ENCODE measurements at places on chromosomes 3 and 15. TPM values are rescaled to one million over a fixed set of nuclear protein-coding genes. Genes with fewer than 3 reads are reported as not detected.

- no peak for DNase-seq
Observed at GRCh38 chr15:28106294-28107110, 7.4 kb upstream of the OCA2 start.

DNA sequence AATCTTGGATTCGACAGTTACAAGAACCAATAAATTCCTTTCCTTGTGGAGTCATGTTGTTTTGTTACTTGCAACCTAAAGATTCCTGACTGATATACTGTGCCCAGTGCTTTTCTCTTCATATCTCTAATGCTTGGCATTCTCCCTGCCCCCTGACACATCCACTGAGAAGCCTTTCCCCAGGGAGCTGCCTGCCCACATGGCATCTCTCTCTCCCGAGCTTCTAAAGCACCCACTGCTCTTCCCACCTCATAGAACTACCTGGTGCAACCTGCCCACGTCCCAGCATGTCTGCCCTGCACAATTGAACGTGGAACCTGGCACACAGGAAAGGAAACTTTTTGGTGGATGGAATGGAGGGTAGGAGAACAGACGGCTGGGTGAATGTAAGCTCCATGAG lies 6.8 kb downstream of the CYP8B1 start:
- DNase-seq = no peak

DNA sequence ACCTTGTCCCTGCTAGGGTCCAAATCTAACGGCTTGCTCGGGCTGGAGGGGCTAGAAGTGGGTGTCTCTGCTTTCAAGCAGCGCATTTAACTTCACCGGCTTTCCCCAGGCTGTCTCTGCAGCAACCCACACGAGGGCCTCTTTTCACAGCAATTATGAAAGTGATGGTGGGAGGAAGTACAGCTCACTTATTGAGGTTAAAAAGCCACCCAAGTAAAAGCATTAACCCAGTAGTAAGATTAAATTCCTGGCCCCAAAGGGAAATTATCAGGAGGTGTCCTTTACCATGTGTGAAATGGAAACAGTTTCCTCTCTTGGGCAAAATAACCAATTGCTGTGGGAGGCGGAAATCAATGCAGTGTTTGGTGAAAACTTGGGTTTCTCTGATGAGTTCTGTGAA lies 41.1 kb downstream of the NGRN start:
- no peak for DNase-seq

DNA sequence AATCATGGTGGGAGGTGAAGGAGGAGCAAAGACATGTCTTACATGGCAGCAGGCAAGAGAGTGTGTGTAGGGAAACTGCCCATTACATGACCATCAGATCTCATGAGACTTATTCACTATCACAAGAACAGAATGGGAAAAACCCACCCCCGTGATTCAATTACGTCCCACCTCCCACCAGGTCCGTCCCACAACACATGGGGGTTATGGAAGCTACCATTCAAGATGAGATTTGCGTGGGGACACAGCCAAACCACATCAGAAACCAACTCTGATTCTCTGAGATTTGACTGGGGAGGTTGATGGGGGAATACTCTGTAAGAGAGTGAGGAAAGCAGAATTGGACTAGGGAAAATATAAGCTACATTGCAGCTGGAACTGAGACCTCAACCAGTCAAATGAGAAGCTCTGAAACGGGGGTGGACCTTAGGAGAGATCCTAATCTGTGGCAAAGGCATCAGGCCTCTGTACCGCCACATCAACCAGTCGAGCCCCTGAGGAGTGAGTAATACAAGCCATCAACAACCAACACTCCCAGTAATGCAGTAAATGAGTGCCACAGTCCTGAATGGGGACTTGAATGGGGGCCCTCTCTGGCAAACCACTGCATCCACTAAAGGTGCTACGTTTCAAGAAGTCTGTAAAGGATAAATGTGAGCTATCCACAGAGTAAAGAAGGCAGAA lies 207.9 kb upstream of the GADL1 start:
- no peak for DNase-seq

GRCh38 chr3:128416578-128417211 lies 50.0 kb downstream of the DNAJB8 start:
- no peak for DNase-seq

- DNase-seq = no peak
Observed at GRCh38 chr3:5019411-5020241, 40.4 kb downstream of the BHLHE40 start.

DNA sequence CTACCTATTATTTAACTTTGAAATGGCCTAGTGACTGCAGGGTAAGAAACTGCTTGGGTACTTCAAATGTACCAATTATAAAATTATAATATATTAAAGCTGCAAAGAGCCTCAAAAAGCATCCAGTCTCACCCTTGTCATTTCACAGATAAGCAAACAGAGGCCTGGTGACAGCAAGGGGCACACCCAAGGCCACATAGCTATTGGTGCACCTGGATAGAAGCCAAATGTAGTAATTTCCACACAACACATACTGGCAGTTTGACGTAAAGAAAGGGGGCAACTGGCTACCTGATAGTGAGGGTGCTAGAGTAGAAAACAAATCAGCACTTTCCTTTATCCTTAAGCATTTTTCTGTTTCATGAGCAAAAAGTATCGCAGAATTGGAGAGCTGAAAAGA lies 51.1 kb downstream of the IFT57 start:
- no peak for DNase-seq

DNA sequence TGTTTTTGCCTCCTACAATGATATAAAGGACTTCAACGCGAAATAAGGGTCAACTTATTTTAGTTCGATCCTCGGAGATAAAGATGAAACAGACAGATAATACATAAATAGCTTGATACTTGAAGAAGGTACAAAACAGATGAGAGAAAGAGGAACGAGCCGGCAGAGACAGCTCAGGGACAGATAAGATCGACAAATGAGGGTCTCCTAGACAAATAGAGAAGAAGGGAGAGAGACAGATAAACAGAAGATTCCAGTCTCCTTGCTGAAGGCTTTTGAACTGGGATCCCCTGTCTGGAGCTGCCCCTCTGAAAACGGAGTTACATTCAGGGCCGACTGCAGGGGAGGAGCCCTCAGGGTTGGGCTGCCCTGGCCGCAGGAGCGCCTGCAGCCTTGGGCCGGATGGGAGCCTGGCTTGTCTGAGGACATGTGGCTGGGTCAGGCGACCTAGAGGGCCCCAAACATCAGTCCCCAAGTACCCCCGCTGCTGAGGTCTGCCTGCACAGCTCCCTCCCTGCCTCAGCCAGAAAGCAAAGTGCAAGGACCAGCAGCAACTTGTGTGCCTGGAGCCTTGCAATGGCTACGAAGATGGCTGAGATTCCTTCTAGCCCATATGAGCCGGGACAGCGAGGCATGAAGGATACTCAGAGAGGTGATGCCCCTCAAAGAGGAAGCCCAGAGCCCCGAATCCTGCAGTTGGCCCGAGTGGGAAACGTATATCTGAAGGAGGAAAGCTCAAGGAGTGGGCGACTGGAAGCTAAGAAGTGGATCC lies 926 bp upstream of the SKOR1 start:
- no peak for DNase-seq

Gene TGM5
- polyA plus RNA-seq = not detected

Gene CMTM7
- polyA plus RNA-seq = 41.0 TPM

Gene SLC24A5
- 0.49 TPM for polyA plus RNA-seq

DNA sequence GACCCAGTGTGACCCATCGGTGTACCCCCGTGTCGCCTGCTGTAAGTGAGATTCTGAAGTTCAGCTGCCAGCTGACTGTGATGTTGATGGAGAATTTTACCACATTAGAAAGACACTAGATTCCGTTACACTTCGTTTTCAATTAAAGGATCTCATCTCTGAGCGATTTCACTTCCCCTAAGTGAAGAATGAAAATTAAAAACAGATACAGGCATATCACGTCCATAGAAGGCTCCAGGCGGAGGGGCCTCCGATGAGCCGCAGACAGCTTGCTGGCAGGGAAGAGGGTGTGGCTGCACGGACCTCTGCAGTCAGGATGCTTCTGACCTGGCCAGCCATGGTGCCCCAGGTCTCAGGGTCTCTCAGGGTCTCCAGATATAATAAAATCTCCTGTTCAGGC lies 6.6 kb upstream of the CPN2 start:
- DNase-seq = no peak

DNA sequence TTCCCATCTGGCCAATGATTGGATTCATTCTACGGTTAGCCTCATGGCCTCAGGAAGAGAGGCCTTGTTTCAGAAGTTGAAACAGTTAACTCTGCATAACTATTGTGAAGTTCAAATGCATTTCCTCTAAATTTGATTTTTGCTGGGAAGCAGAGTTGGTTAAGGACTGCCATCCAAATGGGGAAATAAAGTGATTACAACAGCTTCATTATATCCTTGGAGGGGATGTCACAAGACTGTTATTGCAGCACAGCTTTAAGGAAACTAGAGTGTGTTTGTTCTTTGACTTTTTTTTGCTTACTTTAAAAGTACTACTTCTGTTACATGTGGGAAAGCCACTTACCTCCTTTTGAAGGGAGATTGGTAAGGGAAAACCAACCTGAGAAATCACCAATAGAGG lies 164.8 kb downstream of the AKAP13 start:
- no peak for DNase-seq

Gene SPINT1
- 70.8 TPM for polyA plus RNA-seq

GRCh38 chr15:26096581-26096980 lies 233.5 kb upstream of the ATP10A start:
- DNase-seq = no peak

DNA sequence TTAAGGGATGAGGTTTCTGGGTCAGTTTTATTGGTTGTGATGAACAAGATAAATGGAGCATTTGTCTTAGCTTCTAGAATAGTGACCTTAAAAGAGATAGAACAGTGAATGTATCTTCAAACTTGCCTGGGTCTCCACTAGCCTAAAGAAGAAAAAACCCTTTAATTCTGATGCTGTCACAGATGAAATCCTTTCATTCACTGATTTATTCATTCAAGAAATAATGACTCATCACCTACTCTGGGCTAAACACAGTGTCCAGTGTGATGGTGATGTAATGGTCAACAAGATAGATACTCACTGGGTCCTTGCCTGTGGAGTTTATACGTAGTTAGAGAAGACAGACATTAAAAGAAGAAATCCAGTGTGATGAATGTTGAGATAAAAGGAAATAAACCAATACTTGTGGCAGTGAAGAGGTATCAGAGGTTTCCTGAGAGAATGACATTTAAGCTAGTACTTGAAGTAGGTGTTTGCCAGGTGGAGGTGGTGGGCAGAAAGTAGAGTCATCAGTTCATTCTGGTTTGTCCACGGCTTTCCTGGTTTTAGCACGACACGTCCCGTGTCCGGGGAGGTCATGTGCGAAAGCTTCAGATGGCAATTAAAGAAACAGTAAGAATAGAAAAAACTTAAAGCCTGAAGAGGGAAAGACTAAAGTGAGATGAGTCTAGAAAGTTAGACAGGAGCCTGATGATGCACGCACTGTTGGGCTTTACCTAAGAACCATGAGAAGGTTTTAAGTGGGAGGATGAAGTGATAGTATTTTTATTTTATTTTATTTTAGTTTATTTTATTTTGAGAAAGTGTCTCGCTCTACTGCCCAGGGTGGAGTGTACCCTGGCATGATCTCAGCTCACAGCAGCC lies 18.5 kb downstream of the PAK2 start:
- no peak for DNase-seq

DNA sequence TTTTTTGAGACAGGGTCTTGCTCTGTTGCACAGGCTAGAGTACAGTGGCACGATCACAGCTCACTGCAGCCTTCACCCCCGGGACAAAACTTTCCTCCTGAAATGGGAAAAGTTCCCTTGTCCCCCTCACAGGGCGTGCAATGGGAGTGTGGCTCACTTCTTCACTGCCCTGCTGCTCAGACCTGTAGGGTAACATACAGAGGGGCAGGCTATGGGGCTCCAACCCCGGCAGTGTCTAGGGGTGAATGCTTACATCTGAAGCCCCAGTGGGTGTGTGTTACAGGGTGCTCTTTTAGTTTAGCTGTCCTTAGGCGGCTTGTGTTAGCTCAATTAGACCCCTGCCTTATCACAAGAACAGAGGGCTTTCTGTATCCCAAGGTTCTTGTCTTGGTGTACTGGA lies 157.3 kb downstream of the RBPMS2 start:
- no peak for DNase-seq

DNA sequence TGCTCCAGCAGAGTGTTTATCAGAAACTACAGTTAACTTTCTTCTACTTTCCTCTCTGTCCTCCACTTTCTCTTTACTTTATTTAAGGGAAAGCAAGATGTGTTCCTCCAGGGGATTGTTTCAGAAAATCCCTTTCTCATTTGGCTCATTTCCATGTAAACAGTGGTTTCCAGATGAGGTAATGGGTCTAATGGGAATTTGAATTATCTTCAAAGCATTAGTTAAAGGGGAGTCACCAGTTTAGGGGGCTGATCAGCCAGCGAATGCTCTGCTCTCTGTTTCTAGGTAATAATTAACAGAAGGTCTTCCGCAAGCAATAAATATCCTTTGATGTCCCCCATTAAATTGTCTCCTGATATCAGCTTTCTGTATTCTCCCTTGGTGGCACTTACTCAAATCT lies 30.4 kb upstream of the ZNF639 start:
- no peak for DNase-seq

- DNase-seq = no peak
Observed at GRCh38 chr3:107643038-107643883, 120.5 kb downstream of the BBX start.

DNA sequence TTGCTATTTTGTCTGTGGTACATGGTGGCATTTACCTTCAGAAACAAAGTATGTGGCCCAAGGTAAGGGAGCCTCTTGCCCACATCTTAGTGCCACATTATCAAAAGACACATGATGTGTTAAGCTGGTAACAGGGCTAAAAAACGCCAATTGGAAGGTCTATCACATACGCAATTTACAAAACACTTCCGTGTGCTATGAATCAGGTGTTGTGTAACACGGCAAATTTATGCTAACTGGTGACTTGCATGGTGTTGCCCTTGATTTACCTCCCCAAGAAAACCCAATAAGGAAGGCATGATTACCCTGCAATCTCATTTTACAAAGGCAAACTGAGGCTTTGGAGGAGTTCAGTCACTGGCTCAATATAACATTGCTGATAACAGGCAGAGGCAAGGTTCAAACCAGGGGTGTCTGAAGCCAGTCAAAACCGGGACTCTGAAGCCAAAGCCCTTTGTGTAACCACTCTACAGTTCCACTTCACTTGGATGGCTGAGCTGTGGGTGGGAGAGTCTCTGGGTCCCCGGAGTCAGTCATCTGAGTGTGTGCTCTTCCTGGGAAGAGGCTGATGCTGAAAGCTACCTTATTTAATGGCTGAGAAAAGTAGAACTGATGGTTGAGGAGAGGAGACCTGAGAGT lies 103.9 kb upstream of the BCL6 start:
- no peak for DNase-seq

GRCh38 chr15:82910721-82911120 lies 41.8 kb downstream of the HOMER2 start:
- no peak for DNase-seq

DNA sequence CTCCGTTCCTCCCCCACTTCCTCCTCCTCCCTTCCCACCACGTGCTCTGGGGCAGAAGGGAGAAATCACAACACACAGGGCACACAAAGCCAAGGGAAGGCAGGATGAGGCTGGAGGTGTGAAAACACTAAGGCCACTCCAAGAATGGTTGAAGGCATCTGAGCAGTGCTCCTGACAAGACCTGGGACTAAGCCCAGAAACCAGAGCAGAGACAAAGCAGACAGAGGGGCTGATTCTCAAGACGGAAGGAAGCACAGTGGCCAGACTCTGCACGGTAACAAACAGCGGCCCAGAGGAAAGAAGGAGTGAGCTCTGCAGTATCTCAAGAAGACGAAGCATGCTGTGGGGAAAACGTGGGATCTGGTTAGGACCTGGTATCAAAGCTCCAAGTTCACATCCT lies 78.1 kb downstream of the ADCY5 start:
- DNase-seq = no peak

Gene CCR1
- polyA plus RNA-seq = 2.6 TPM

Measured in left renal pelvis (tissue), 4 donors.